ENCODE measurements at places on chromosomes 11 and 22. TPM values are rescaled to one million over a fixed set of nuclear protein-coding genes. Genes with fewer than 3 reads are reported as not detected.
A peak's percentile ranks its signal among the peaks of the same experiment; 100 is the strongest.

TEX12 gene
- total RNA-seq, result 0.23 TPM

PHOX2A gene
- total RNA-seq, result not detected

KRTAP5-1 gene
- total RNA-seq, result not detected

YAP1 gene
- 158 TPM for total RNA-seq

CCDC81 gene
- total RNA-seq, result 0.49 TPM

MMP27 gene
- total RNA-seq, result not detected

GRCh38 chr11:122743949-122744348 is 88.4 kb downstream of the UBASH3B start:
- no peaks in the 10 kb centered on the region for H3K27me3 ChIP-seq
- no peak for DNase-seq

GRCh38 chr11:126352934-126353801 is 2.3 kb upstream of the ST3GAL4 start:
- H3K36me3 ChIP-seq, result peaks cover 3% of the 10 kb centered on the region
- peak overlapping the region; percentile 73 for H3K27ac ChIP-seq
- H3K27me3 ChIP-seq, result no peaks in the 10 kb centered on the region
- peak overlapping the region; percentile 31 for H3K4me3 ChIP-seq
- H3K4me1 ChIP-seq, result peaks cover 36% of the 10 kb centered on the region
- DNase-seq, result no peak

GRCh38 chr11:57424792-57425564 is 1.9 kb downstream of the SLC43A3 start:
- no peaks in the 10 kb centered on the region for H3K36me3 ChIP-seq
- no peak overlapping the region for H3K27ac ChIP-seq
- H3K27me3 ChIP-seq, result 0 out of 2 replicates have a peak, but pooled peaks cover 6% of the 10 kb centered on the region
- no peak for DNase-seq
- H3K4me3 ChIP-seq, result no peak overlapping the region

DNA sequence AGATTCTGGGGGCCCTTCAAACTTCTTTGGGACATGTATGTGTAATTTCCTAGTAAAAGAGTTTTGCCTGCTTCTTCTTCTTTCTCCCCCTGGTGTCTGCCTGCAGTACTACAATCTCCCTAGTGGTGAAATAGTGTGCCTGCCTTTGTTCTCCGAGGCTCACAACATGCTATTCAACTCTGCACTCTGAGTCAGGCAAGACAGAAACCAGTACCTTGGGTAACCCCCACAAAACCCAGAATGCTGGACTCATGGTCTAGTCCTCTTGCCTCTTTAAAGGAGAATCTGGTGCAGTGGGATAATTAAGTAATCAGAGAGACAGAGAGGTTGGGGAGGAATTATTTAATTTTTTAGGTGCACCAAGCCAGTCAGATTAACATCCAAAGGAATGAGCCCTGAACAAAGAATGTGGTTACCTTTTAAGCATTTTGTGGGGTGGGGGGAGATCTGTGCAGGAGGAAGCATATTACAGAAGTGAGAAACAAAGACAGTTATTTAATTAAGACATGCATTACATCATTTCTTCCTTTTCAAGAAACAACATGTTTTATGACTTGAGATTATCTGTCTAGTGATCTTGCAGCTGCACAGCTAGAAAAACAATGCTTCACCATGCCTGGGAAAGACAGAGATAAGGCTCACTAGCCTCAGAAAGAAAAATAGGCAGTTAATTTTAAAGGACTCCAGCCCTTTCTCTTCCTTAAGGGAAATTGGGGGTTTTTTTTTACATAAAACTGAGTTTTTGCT is 11.0 kb upstream of the MS4A6A start:
- no peaks in the 10 kb centered on the region for H3K27me3 ChIP-seq
- no peak overlapping the region for H3K27ac ChIP-seq
- no peak overlapping the region for H3K4me3 ChIP-seq
- DNase-seq, result peak; percentile 42
- H3K4me1 ChIP-seq, result no peaks in the 10 kb centered on the region

GRCh38 chr11:696955-697491 is 1.4 kb downstream of the TMEM80 start:
- peak overlapping the region; percentile 75 for H3K4me3 ChIP-seq
- no peaks in the 10 kb centered on the region for H3K36me3 ChIP-seq
- no peaks in the 10 kb centered on the region for H3K27me3 ChIP-seq
- DNase-seq, result no peak

- H3K27ac ChIP-seq, result no peak overlapping the region
- H3K36me3 ChIP-seq, result no peaks in the 10 kb centered on the region
- no peak for DNase-seq
- H3K4me3 ChIP-seq, result no peak overlapping the region
These were observed 110.5 kb upstream of the THY1 start for GRCh38 chr11:119533462-119533861.

DNA sequence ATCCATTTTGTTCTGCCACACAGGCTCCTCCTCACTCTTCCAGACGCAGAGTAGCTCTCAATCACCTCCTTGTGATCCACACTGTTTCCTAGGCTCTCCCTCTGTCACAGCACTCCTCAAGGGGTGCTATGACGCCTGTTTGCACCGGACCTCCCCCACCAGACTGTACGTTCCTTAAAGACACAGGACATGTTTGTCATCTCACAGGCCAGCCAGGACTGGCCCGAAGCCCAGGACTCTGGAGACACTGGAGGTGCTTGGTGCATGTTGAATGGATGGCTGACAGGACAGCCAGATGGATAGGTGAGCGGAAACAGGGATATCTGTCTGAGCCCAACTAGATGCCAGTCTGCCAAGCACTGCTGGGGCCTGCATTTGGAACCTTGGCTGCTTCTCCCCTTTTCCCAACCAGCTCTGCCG is 13.6 kb downstream of the PLA2G6 start:
- H3K36me3 ChIP-seq, result no peaks in the 10 kb centered on the region
- no peaks in the 10 kb centered on the region for H3K27me3 ChIP-seq
- no peak overlapping the region for H3K27ac ChIP-seq
- no peak overlapping the region for H3K4me3 ChIP-seq
- no peak for DNase-seq

DNA sequence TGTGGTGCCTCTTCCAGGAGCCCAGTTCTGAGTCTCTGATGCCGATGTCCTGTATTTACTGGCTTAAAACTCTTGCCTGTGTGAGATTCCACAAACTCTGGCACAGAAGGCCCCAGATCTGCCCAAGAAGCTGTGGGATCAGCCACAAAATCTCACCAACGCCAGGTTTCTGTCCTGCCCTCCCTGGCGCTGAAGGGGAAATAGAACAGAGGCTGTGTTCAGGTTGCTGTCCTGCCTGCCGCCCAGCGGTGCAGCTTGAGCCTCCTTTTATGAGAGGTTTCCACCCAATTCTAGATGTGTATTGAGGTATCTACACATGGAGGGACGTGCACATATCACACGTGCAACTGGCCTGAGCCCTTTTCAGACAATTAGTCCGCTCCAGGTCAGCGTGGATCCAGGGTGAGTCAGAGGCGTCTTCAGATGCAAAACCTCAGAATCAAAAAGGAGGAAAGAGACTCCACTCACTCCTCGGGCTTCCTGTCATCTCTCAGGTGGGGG is 2.2 kb downstream of the TMEM80 start:
- peak overlapping the region; percentile 75 for H3K4me3 ChIP-seq
- H3K27me3 ChIP-seq, result no peaks in the 10 kb centered on the region
- DNase-seq, result no peak
- peaks cover 48% of the 10 kb centered on the region for H3K4me1 ChIP-seq

GRCh38 chr22:42500161-42500835 is 19.3 kb downstream of the RRP7A start:
- peak overlapping the region; percentile 16 for H3K4me3 ChIP-seq
- no peak overlapping the region for H3K27ac ChIP-seq
- no peaks in the 10 kb centered on the region for H3K36me3 ChIP-seq
- DNase-seq, result no peak

Measured in Panc1 (cell line).